Upper lobe of right lung (tissue), 1 donor: ENCODE measurements at places on chromosomes 11 and 22. TPM values are rescaled to one million over a fixed set of nuclear protein-coding genes. Genes with fewer than 3 reads are reported as not detected.
A peak's percentile ranks its signal among the peaks of the same experiment; 100 is the strongest.

GRCh38 chr11:102177974-102178631 is 67.9 kb downstream of the YAP1 start:
- DNase-seq, result no peak

The GPHA2 gene
- not detected for total RNA-seq

The MUC6 gene
- total RNA-seq, result not detected

- DNase-seq, result peak; percentile 59
These were observed 103.7 kb downstream of the TRIM51G start for GRCh38 chr11:48880021-48880441.

GRCh38 chr11:68213135-68213515 is at the start of gene KMT5B:
TSS of gene KMT5B (minus strand) at chr11:68213296. CDS start at chr11:68190076, 23,220 bp downstream.
- peak; percentile 83 for DNase-seq
